Left lung (tissue), 14 donors: ENCODE measurements at places on chromosomes 2 and 18. TPM values are rescaled to one million over a fixed set of nuclear protein-coding genes. Genes with fewer than 3 reads are reported as not detected.

DNA sequence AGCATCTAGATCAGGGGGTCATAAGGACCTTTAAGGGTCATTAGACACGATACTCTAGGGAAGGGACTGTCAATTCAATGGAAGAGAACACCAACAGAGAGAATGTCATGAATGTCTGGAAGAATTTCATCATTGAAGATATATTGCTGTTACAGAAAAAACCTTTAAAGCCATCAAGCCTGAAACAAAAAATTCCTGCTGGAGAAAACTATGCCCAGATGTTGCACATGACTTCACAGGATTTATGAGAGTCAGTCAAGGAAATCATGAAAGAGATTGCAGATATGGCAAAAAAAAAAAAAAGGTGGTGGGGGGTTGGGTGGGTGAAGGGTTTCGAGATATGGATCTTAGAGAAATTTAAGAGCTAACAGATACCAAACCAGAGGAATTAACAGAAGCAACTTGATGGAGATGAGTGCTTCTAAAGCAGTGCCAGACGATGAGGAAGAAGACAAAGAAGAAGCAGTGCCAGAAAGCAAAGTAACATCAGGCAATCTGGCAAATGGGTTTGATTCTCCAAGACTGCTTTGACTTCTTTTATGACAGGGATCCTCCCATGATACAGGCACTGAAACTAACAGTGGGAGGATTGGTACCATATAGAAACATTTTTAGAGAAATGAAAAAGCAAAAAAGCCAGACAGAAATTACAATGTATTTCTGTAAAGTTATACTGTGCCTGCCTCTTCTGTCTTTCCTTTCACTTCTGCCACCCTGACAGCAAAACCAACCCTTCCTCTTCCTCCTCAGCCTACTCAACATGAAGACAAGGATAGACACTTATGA lies 28.5 kb downstream of the MAP4K3 start:
- no peak overlapping the region for H3K27ac ChIP-seq
- H3K27me3 ChIP-seq = no peaks in the 10 kb centered on the region
- no peak for DNase-seq
- peaks cover 54% of the 10 kb centered on the region for H3K4me1 ChIP-seq

DNA sequence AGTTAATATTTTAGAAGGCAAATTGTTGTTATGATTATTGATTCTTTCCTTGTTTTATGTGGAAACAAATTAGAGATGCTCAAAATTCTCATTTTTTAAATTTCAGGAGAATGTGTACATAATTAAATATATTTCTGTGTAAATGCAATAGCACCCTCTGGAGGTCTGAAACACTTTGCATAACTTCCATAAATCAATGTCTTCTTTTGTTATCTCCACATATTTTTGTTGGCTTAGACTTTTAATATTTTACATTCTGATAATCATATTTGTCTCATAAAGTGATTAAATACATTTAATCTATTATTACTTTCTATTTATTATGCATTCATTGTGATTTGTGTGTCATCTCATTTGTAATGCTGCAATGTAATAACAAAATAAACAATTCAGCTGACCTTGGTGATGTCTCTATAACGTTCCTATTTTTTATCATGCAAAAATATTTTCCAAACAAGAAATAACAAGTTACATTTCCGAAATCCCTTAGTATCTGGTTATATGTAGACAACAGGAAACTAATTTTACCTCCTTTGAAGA lies 201.8 kb upstream of the GALNT5 start:
- H3K27me3 ChIP-seq = no peaks in the 10 kb centered on the region
- H3K27ac ChIP-seq = no peak overlapping the region
- peak; percentile 4 for DNase-seq
- no peak overlapping the region for H3K4me3 ChIP-seq

GRCh38 chr2:113155331-113155730 lies 18.4 kb upstream of the PSD4 start:
- no peaks in the 10 kb centered on the region for H3K4me1 ChIP-seq
- H3K36me3 ChIP-seq = no peaks in the 10 kb centered on the region
- H3K27me3 ChIP-seq = no peaks in the 10 kb centered on the region

- no peak overlapping the region for H3K27ac ChIP-seq
- peak; percentile 17 for DNase-seq
- H3K27me3 ChIP-seq = no peaks in the 10 kb centered on the region
- no peaks in the 10 kb centered on the region for H3K36me3 ChIP-seq
These were observed 55.5 kb downstream of the SEPTIN10 start for GRCh38 chr2:109558076-109558882.

- peak overlapping the region; percentile 41 for H3K27ac ChIP-seq
- no peak for DNase-seq
- H3K36me3 ChIP-seq = no peaks in the 10 kb centered on the region
- no peaks in the 10 kb centered on the region for H3K27me3 ChIP-seq
- H3K4me1 ChIP-seq = no peaks in the 10 kb centered on the region
- H3K4me3 ChIP-seq = no peak overlapping the region
These were observed 129.5 kb downstream of the TMEM182 start for GRCh38 chr2:102891296-102891695.

DNA sequence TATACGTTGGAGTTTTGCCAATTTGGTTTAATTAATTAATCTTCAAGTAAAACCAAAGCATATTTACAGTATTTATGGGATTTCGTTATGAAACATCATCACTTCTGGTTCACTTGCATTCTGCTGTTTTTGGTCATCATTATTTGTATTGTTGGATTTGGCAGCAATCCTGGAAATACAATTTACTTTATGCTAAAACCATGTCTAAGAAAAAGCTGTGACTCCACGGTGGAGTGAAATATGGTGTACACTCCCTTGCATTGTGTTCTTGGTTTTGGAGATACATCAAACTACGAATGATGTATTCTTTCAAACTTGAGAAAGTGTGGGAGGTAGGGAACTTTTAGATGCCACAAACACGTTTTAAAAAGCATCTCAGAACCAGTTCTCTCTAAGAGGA lies 106.4 kb downstream of the CTAGE1 start:
- DNase-seq = no peak
- H3K4me1 ChIP-seq = no peaks in the 10 kb centered on the region
- H3K27me3 ChIP-seq = no peaks in the 10 kb centered on the region
- H3K36me3 ChIP-seq = no peaks in the 10 kb centered on the region

DNA sequence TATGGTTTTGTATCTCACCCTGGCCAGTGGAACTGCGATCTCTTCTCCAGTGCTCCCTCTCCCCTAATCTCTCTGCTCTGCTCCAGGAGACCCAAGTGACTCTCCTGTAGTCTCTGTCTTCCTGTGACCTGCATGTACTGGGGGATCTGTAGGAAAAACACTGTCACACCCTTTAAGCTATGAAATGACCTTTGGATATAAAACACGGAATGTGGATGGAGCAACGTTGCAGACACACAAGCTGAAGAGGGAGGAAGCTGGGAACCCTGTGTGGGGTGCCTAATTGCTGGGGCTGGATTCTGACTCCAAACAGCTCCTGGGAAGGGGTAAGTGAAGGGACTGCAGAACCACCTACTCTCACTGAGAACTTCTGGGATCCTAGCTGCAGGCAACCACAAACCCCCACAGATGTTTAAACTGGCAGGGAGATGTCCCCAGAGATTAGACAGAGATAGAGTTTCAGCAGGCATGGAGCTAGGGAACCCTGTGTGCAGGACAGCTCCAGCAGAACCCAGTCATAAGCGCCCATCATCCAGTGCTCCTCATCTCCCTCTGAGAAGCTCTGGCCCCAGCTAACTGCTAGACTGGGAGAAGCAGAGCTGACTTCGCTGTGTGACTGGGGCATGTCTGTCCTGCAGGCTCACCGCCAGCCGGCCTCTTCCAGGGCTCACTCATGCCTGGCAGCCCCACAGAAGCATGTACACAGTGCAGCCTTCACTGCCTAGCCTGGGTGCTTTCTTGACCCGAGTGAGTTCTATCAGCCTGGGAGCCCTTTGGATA lies 482.7 kb upstream of the SETBP1 start:
- no peak overlapping the region for H3K27ac ChIP-seq
- no peaks in the 10 kb centered on the region for H3K36me3 ChIP-seq
- no peak for DNase-seq
- no peaks in the 10 kb centered on the region for H3K4me1 ChIP-seq
- no peak overlapping the region for H3K4me3 ChIP-seq

- no peaks in the 10 kb centered on the region for H3K27me3 ChIP-seq
- no peak overlapping the region for H3K27ac ChIP-seq
- no peak for DNase-seq
- H3K36me3 ChIP-seq = no peaks in the 10 kb centered on the region
- H3K4me3 ChIP-seq = no peak overlapping the region
These were observed 53.9 kb downstream of the MYO7B start for GRCh38 chr2:127589358-127589757.

- H3K4me3 ChIP-seq = no peak overlapping the region
- H3K4me1 ChIP-seq = no peaks in the 10 kb centered on the region
- peaks cover 8% of the 10 kb centered on the region for H3K36me3 ChIP-seq
- H3K27me3 ChIP-seq = no peaks in the 10 kb centered on the region
These were observed 63.3 kb downstream of the KCTD18 start for GRCh38 chr2:200446612-200447011.

DNA sequence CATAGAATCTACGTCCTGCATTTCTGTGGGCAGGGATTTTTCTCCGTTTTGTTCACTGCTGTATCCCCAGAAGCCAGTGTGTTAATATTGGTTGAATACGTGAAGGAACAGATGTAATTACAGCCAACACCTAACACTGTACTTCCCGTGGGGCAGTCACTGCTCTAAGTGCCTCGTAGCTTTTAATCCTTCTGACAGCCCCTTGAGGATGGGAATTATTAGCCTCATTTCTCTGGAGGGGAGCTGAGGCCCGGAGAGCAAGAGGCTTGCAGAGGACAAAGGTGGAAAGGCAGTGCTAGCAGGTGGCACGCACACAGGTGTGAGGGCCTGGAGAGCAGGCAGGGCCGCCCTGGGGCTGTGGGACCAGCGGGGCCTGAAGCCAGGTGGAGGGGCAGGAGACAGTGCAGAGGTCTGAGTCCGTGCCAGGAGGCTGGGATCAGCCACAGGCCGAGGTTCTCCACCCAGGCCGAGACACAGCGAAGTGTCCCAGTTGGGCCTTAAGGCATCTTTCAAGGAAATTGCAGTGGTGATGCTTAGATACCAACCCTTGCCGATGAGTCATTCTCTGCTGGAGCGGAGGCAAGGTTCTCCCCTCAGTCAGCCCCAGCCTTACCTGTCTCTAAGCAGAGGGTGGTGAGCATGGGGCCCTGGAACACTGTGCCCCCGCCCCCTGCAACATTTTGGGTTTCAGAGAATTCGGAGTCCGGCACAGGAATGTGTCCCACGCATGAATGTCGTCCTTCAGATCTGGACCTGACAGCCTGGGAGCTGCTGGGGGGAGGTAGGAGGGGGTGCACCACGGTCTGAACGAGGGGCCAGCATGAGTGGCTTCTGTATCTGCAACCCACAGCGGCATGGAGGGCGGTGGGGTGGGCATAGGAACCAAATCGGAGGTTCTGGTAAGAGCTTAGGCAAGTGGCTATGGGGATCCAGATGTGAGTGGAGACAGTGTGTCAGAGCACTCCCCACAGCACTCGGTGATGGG lies 122.6 kb downstream of the GBX2 start:
- H3K27me3 ChIP-seq = no peaks in the 10 kb centered on the region
- no peaks in the 10 kb centered on the region for H3K4me1 ChIP-seq
- no peak overlapping the region for H3K4me3 ChIP-seq
- no peak overlapping the region for H3K27ac ChIP-seq
- no peaks in the 10 kb centered on the region for H3K36me3 ChIP-seq

DNA sequence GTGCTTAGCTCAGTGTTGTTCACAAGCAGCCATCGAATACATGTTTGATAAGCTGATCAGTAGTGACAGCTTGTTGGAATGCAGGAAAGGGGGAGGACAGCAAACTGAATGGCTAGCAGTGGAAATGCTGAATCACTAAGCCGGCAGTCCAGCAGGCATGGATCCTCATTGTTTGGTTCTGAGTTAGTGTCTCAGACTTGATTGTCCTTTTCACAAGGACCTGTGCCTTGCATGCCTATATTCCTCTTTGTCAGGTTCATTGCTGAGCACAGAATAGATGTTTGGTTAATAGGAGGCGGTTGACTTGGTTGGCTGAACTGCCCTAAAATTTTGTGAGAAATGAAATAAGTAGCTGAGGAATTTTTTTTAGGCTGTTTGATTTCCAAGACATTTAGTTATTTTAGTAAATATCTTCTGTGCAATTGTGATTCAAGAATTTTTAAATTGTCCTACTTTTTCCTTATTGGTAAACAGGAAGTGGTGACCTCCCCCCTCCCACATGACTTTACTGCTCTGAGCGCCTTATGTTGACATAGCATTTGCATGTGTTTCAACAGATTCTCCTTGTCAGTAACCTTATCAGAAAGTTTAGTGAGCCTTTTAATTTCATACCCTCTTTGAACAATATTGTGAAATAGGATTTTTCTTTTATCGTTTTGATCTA lies 21.4 kb upstream of the STON1 start:
- no peak for DNase-seq
- no peaks in the 10 kb centered on the region for H3K27me3 ChIP-seq
- no peak overlapping the region for H3K4me3 ChIP-seq
- peak overlapping the region; percentile 71 for H3K27ac ChIP-seq
- peaks cover 71% of the 10 kb centered on the region for H3K36me3 ChIP-seq
- peaks cover 31% of the 10 kb centered on the region for H3K4me1 ChIP-seq

DNA sequence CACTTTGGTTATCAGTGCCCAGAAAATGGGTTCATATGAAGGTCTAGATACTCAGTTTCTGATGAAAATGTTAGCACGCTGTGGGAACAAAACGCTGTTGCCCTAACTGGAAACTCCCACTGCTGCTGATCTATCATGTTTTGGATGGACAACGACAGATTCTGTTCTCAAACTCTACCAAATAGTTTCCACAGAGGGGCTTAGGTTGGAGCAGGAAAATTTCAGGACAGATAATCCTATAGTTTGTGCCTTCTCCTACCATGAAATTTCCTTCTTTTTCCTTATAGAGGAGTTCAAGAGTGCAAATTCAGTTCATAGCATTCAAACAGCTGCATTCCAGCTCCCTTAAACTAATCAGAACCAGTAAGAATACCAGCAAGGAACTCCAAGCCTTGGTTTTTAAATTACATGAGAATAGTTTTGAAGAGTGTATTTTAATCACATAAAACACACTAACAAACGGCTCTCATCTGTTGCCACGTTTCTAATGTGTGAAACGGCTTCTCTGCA lies 58.7 kb upstream of the RALBP1 start:
- no peaks in the 10 kb centered on the region for H3K27me3 ChIP-seq
- H3K36me3 ChIP-seq = no peaks in the 10 kb centered on the region
- H3K4me3 ChIP-seq = no peak overlapping the region
- DNase-seq = no peak
- no peak overlapping the region for H3K27ac ChIP-seq
- H3K4me1 ChIP-seq = no peaks in the 10 kb centered on the region

DNA sequence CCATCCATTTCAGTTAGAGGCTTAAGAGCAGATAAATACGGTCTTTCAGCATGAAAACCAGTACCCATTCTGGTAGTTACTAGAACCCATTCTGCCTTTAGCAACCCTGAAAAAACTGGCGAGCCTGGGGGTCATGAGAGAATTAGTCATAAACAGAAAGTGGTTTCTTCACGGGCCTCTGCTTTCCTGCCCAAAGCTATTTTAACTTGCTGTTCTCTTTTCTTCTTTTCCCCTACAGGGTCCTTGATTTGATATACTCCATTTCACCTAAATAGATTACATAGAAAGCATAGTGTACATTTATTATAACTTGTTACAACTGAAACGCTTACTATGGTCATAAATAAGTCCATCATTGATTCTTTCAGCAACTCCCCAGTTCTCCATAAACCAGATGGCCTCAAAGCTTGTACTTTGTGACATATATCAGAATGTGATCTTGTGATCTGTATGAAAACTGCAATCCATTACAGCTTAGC lies 48.3 kb downstream of the WDFY1 start:
- no peak overlapping the region for H3K27ac ChIP-seq
- no peaks in the 10 kb centered on the region for H3K4me1 ChIP-seq
- H3K27me3 ChIP-seq = no peaks in the 10 kb centered on the region
- H3K36me3 ChIP-seq = peaks cover 78% of the 10 kb centered on the region
- no peak for DNase-seq
- H3K4me3 ChIP-seq = no peak overlapping the region

Gene DUSP11
- total RNA-seq = 17.1 TPM

Gene ACMSD
- total RNA-seq = not detected
